ENCODE measurements at places on chromosomes 12 and 14. TPM values are rescaled to one million over a fixed set of nuclear protein-coding genes. Genes with fewer than 3 reads are reported as not detected.
A peak's percentile ranks its signal among the peaks of the same experiment; 100 is the strongest.

The SLC8A3 gene
- 0.59 TPM for total RNA-seq

- no peaks in the 10 kb centered on the region for H3K4me1 ChIP-seq
- H3K27me3 ChIP-seq, result no peaks in the 10 kb centered on the region
- H3K4me3 ChIP-seq, result peak overlapping the region; percentile 33
- peak overlapping the region; percentile 88 for H3K27ac ChIP-seq
- no peak for DNase-seq
- no peaks in the 10 kb centered on the region for H3K36me3 ChIP-seq
Measured at GRCh38 chr12:108854451-108855283, 2.7 kb downstream of the SSH1 start.

DNA sequence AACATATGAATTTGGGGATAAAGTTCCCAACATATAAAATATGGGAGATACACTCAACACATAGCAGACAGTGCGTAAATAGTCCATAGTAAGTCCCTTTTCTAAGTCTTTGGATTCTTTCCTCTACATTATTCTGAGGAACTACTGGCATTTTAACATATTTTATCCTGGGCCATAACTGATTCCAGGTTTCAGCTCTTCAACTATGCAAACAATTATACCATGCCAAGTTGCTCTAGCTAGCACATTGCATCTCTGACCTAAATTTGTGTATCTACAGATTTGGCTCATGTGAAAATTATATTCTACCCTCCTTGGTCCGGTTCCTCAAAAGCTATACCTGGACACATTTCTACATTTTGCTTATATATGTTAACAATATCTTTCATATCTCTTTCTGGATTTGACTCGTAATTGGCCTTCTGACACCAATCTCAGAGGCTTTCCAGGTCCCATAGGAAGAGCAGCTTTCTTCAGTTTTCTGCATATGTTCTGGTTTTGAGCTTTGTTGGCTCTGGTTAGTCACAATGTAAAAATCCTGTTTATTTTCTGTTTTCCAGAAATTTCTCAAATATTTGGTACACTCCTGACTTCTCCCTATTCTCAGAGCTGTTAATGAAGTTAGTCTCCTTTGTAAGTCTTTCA is 305.4 kb downstream of the BMP4 start:
- no peaks in the 10 kb centered on the region for H3K27me3 ChIP-seq
- no peak for DNase-seq
- H3K4me1 ChIP-seq, result no peaks in the 10 kb centered on the region
- no peaks in the 10 kb centered on the region for H3K36me3 ChIP-seq

GRCh38 chr12:108287227-108287626 is 51.9 kb downstream of the CMKLR1 start:
- DNase-seq, result no peak
- peaks cover 8% of the 10 kb centered on the region for H3K4me1 ChIP-seq
- H3K4me3 ChIP-seq, result no peak overlapping the region
- H3K36me3 ChIP-seq, result no peaks in the 10 kb centered on the region

The EMP1 gene
- 207 TPM for total RNA-seq

DNA sequence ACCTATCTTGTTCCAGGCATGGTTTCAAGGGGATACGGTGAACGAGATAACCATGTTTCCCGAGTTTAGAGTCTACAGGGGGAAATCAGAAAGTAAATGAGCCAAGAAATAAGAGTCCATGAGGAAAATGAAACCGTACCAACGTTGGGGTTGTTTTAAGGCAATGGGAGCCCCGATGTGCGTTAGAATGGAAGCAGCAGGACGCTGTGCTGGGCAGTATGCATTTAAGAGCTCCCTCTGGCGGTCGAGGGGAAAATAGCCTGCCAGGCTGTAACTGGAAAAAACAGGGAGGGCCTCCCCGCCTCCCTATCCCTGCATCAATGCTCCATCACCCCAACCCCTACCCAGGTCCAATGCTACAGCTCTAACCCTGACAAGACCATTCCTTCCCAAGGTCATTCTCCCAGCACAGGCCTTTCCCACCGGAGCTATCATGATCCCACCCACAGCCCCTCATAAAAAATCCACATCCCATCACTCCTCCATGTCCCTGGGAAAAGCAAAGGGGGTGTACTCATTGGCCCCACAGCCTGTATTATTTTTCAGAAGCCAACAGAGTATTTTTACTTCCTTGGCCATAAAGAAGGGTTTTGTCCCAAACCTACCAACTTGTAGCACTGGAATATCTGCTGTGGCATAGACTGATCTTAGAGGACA is 226.3 kb upstream of the NOS1 start:
- H3K27me3 ChIP-seq, result no peaks in the 10 kb centered on the region
- no peaks in the 10 kb centered on the region for H3K4me1 ChIP-seq
- H3K36me3 ChIP-seq, result no peaks in the 10 kb centered on the region
- no peak overlapping the region for H3K27ac ChIP-seq
- no peak overlapping the region for H3K4me3 ChIP-seq
- DNase-seq, result peak; percentile 31

The KRT82 gene
- total RNA-seq, result not detected

Measured in breast epithelium (tissue), 4 donors.